ENCODE measurements at places on chromosomes 7 and 10.

DNA sequence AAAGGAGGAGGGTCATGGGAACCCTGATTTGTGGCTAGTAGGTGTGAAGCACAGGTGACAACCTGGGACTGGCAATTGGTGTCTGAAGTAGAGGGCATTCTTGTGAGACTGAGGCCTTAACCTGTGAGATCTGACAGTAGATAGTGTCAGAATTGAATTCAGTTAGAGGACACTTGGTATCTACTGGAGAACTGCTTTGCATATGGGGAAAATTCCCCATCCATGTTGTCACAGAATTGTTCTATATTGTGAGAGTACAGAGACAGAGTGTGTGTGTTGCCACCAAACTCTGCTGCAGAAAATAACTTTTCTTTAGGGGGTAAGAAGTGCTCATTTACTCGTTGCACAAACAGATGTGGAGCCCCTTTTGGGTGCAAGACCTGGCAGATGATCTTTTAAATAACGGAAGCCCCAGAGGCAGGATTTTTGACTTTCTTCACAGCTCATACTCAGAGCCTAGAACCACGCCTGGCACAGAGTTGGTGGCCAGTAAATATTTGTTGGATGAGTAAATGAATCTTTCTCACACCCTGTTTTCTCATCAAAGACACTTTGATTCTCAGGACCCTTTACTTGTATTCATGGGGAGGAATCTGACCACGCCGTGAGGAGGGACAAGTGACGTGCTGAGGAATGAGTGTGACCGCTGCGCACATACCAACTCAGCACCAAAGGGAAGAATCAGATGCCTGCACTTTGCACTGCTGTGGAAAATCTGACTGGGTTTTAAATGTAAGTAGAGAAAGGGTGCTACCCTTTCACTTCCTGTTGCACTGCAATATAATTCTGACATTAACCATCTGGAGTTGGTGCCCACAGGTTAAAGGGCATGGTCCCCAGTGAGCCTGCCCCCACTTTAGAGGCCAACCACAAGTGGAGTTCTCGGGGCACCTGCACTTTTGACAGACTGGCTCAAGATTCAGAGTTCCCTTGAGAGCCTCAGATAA is 39.2 kb upstream of the SDHAF3 start:
- no peak for DNase-seq

DNA sequence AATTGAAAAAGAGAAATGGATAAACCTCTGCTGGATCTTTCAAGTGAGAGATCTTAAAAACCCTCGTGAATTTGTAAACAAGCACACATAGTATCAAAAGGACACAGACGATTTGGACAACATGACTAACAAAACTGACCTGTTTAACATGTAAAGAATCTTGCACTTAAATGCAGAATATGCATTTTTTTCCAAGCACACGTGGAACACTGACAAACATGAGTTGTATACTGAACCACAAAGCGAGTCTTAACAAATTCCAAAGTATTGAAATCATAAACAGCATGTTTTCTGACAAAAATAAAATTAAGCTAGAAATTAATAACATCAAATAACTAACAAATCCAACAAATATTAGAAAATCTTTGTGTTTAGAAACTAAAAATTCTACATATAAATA is 65.0 kb upstream of the ZNF746 start:
- peak; percentile 51 for DNase-seq

- DNase-seq = no peak
Observed at GRCh38 chr10:130000918-130001317, 36.8 kb upstream of the EBF3 start.

- DNase-seq = no peak
Observed at GRCh38 chr7:157548691-157549303, 212.0 kb downstream of the DNAJB6 start.

GRCh38 chr10:22135591-22135990 is 82.2 kb downstream of the EBLN1 start:
- DNase-seq = no peak

GRCh38 chr7:101133621-101134398 is 6.9 kb downstream of the SERPINE1 start:
- no peak for DNase-seq

- no peak for DNase-seq
Observed at GRCh38 chr7:76063525-76063924, 15.6 kb downstream of the MDH2 start.
